ENCODE measurements at places on chromosomes 5 and 9.

GRCh38 chr5:102713278-102713677, 41.8 kb upstream of the PAM start:
- no peak for DNase-seq

GRCh38 chr5:129019401-129019908, 54.2 kb downstream of the SLC27A6 start:
- DNase-seq: no peak

DNA sequence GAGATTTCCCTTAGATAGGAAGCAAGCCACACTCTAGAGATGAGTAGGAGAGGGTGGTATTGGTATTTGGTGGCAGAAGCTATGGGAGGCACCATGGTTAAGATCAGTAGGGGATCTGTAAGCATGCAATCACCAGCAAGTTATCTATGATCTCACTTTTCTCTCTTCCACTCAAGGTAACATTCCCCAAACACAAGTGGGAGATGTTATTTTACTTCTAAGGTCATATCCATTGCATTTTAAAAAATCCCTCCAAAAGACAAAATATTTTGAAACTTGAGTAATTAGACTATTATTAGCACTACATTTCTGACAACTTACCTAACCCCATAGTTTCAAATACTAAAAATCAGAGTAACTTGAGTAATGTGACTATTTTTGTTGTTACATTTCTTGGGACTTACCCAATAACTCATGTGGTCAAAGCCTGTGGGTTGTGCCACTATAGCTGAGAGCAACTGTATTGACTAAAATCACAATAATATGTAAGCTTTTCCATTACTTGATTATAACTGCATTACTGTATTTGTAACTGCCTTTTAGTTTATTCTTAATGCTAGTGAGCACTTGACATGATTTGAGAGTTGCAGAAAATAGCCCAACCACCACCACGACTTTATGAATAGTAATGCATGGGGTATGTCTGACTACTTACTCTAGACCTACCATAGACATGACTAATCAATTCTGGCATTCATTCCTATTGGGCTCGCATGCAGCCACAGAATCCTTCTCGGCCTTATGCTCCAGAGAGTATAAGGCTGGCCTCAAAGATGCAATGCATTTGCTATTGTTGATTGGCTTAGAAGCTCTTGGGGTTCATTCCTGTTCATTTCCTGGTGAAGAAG, 264.7 kb downstream of the TRIM32 start:
- peak; percentile 99 for DNase-seq

- no peak for DNase-seq
These were observed 847 bp upstream of the GABRB2 start for GRCh38 chr5:161547406-161547737.

GRCh38 chr5:1521671-1522600, 1.8 kb downstream of the LPCAT1 start:
- peak; percentile 89 for DNase-seq
